ENCODE measurements at places on chromosomes 12 and 14.

GRCh38 chr12:42918443-42918842 is 328.9 kb upstream of the PRICKLE1 start:
- DNase-seq, result no peak

DNA sequence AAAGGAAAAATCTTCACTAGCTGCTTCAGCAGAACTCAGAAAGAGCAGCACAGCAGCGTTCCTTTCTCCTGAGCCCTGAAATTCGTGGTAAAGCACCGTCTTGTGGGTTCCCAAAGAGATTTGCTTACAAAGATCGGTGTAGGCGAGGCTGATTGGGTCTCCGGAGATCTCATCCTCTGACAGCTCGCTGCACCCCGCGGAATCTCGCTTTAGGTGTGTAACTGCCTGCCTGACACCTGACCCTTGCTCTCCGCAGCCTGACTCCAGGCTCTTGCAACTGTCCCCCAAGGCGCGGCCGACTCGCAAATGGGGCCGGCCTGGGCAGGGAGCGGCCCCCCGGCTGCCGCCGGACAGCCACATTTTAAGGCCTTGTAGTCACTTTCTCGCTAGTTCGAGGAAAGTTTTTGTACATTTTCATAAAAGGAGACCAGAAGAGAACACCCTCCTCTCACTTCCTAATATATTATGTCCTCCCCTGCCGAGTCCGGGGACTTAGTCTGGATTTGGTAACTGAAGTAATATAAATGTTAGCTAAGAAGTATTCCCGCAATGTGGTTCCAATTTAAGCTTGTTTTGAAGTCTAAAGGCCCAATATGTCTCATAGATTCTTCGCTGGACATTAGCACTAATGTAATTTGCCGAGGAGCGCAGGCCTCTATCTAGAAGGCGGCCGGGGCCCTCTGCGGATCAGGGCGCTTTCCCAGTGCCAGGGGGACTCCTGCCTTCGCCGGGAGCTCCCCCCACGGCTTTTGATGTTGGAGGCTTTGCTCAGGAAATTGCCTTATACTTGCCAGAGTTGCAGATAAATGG is 177.3 kb upstream of the CDKN3 start:
- DNase-seq, result no peak

DNA sequence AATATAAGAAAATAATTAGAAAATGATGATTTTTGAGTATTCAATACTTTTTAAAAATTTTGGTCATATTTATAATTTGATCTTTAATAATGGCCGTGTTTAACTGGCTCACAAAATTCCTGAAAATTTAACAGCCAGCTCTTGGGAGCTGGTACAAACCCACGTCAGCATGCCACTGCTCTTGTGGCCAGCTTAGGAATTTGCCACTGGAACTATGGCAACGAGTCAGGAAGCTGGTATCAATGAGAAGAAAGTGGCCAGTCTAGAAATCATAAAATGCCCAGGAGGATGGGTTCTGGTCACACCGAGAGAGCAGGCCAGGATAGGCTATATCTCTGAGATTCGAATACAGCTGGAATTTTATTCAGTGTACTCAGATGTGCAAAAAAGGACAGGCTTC is 72.2 kb upstream of the PLEKHG3 start:
- no peak for DNase-seq

- DNase-seq, result no peak
Observed at GRCh38 chr14:20472536-20473169, 3.4 kb downstream of the PNP start.

GRCh38 chr12:27975222-27976136 is 2.9 kb upstream of the PTHLH start:
- no peak for DNase-seq

GRCh38 chr12:71602761-71603577 is 60.7 kb downstream of the ZFC3H1 start:
- DNase-seq, result no peak
